ENCODE measurements at places on chromosomes 16 and 17.
A peak's percentile ranks its signal among the peaks of the same experiment; 100 is the strongest.

DNA sequence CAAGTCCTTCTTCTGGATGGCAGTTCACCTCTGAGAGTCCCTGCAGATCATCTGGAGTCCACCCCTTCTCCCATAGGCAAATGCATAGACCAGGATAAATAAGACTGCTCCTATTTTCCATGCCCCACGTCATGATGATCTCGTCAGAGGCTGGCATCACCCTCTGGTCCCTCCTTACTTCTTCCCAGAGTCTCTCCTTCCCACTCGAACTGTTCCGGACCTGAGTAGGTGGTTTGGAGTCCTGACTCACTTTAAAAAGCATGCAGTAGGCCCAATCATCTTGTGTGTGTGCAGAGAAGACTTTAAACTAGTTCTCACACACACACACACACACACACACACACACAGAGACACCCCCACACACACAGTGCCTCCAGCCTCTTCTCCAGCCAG is 72.0 kb downstream of the SOX9 start:
- DNase-seq: no peak

DNA sequence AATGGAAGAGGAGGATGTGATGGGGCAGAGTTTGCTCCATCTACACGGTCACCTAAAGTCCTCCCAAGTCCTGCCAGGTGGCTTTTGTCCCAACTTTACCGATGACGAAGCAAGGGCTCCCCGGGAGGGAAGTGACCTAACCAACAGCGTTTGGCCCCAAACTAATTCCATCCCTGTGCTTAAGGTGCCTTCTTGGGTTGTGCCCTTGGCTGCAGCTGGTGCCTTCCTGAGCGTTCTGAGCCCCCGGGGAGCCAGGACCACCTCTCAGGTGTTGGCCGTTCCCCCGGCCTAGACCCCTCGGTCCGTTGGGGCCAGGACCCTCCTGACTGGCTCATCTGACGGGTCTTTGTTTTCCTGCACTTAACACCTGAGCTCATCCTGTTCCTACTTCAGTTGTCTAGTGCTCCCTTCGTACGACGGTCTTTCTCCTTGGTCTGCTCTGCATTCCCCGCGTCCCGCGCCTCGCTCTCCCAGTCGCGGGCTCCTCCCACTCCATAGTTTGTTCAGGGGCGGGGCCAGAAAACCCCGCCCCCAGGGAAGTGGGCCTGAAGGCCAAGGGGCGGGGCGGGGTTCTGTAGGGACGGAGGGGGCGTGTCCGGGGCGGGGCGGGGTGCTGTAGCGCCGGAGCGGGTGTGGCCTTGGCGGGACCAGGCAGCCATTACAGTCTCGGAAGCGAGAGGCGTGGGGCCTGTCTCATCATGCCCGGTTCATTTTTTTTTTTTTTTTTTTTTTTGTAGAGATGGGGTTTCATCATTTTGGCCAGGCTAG is 822 bp upstream of the ZSCAN10 start:
- DNase-seq: peak; percentile 77

DNA sequence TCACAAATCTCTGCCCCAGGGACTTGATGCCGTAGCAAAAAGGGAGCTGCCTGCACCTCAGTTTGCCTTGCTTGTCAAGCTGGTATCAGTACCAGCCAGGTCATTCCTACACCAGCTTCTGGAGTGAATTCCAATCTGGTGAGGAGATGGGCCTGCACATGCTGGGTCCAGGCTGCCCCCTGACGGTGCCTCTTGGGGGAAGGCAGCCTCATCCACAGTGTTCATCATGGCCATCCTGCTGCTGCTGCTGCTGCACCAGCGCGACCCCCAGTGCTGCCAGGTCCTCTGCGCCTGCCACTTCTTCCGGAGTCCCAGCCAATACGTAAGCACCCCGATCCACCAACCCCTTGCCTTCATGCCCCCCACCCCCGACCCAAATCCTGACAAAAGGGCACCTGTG is 8.3 kb downstream of the MRPL27 start:
- no peak for DNase-seq

DNA sequence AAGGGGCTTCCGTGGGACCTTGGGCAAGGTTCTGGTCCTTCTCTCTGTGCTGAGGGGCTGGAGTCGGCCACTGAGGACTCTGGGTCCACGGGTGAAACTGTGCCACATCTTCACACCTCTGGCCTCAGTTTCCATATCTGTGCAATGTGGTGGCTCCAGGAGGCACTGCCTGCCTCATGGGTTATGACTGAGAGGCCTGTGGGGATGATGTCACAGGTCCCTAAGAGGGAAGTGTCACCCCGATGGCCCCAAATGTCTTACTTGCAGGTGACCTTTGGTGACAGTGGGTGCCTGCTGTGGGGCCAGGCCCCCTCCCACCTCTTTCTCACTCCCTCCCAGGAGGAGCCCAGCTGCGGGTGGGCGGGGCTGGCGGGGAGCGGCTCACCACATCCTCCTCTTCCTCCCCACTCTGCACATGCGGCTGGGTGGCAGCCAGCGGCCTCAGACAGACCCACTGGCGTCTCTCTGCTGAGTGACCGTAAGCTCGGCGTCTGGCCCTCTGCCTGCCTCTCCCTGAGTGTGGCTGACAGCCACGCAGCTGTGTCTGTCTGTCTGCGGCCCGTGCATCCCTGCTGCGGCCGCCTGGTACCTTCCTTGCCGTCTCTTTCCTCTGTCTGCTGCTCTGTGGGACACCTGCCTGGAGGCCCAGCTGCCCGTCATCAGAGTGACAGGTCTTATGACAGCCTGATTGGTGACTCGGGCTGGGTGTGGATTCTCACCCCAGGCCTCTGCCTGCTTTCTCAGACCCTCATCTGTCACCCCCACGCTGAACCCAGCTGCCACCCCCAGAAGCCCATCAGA is at the start of gene IL21R:
IL21R (plus strand) TSS at position 407 of the 801 bp plus-strand sequence. CDS start 27,898 bp downstream, outside the sequence.
- DNase-seq: peak; percentile 73

DNA sequence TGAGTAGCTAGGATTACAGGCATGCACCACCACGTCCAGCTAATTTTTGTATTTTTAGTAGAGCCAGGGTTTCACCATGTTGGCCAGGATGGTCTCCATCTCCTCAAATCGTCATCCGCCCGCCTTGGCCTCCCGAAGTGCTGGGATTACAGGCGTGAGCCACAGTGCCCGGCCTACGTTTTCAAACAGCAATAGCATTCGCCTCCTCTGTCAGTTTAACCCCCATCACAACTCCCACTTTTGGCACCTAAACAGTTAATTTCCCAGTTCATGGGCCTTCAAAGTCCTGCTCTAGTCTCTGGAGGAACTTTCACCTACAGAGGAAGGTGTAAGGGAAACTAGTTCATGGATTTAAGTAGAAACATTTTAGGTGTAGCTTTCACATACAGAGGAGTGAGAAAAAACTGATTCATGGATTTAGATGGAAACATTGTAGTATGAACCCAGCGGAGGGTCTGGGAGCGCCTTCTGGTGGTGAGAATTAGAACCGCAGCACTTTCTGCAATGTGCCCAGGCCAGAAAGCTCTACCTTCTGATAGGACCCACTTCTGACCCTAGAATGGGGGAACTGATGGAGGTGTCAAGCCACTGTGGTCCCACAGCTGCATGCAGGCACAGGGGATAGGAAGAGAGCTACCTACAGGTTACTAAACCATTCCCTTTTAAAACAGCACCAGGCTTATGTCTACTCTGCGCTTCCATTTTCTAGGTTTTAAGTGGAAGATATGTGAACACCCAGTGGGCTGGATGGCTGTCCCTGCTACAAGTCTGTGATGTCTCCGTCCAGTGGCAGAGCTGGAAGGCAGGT is 12.0 kb upstream of the MEOX1 start:
- peak; percentile 64 for DNase-seq

DNA sequence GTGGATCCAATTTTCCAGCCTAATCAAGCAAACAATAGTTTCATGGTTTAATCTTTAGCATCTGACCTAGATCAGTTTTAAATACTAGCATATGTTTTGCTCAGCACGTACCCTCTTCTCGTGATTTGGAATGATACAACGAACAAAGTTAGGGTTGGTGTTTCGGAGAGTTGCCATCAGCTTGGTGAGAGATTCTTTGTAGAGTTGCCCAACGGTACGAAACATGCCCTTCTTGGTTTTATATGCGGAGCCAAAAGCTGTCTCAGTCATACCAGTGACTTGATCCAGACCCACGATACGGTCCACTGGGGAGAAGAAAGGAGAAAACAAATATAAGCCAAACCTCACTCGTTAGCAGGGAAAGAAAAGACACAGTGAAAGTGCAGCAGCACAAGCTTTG is 85.3 kb downstream of the NDEL1 start:
- no peak for DNase-seq

GRCh38 chr16:25253322-25253721 is 4.3 kb downstream of the ZKSCAN2 start:
- no peak for DNase-seq

DNA sequence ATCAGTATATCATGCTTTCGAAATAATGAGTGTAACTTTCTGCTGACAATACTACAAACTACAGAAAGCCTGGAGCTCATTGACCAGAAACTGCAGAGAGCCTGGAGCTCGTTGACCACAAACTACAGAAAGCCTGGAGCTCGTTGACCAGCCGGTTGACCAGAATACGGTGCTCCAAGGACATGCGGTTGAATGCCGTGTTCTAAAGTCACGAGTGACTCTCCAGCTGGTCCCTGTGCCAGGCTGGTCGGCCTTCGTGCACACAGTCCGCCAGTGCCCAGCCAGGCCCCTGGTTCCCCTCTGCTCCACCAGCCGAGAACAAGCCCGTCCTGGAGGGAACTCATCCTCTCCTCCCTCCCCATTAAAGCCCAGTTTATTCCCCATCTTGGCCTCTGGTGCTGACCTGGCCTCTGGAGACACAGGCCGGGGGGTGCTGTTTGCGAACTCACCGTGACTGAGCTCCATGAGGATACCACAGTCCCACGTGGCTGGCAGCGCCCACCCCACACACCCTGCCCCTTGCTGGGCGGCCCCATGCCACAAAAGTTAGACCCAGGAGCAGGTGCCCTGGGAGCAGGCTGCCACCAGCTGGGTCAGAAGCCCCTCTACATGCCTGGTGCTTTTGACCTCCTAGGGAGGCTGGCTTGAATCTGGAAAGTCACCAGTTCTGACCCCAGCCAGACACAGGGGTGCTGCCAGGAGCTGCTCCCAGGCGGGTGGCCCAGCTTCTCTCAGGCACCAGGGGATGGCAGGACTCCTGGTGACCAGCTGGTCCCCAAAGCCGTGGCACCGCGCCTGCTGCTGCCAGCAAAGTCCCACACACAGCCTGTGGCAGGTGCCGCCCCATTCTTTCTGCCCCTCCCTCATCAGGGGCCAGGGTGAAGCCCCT is 15.5 kb upstream of the CDH15 start:
- no peak for DNase-seq

Measured in activated naive CD4-positive, alpha-beta T cell (primary cell).